ENCODE measurements at places on chromosomes 7 and 10. TPM values are rescaled to one million over a fixed set of nuclear protein-coding genes. Genes with fewer than 3 reads are reported as not detected.
A peak's percentile ranks its signal among the peaks of the same experiment; 100 is the strongest.

DNA sequence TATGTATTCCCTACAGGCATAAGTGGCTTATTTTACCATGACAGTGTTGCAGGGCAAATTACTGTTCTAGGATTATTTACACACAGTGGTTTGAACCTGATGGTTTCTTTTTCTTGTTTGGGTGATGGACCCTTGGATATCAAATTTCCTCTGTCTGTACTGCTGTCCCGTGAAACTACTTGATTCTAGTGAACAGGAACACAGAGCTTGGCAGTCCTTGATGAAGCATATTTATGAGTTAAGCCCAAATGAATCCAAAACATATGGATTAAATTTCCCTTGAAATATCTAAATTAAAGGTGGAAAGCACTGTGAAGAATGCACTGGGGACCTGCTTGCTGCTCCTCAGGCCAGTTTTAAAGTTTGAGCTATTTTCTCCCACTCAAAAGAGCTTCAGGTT, 635.3 kb downstream of the INHBA start:
- no peak for DNase-seq

GRCh38 chr10:63375458-63375857, 90.3 kb downstream of the JMJD1C start:
- no peak for DNase-seq

- no peak for DNase-seq
These were observed 743.8 kb upstream of the LRRN3 start for GRCh38 chr7:110347081-110347480.

DNA sequence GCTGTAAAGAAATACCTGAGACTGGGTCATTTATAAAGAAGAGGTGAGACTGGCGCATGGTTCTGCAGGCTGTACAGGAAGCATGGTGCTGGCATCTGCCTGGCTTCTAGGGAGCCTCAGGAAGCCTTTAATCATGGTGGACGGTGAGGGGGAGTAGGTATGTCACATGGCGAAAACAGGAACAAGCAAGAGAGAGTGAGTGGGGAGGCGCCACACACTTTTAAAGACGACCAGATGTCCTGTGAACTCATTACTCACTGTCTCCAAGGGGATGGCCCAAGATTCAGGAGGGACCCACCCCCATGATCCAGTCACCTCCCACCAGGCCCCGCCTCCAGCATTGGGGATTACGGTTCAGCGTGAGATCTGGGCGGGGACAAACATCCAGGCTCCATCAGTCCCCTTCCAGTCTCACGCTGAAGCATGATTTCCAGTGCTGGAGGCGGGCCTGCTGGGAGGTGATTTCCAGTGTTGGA, 3.2 kb downstream of the ZNF316 start:
- no peak for DNase-seq

KNDC1 gene
- 0.14 TPM for total RNA-seq

- no peak for DNase-seq
These were observed 256.9 kb downstream of the STK31 start for GRCh38 chr7:23966941-23967340.

DNA sequence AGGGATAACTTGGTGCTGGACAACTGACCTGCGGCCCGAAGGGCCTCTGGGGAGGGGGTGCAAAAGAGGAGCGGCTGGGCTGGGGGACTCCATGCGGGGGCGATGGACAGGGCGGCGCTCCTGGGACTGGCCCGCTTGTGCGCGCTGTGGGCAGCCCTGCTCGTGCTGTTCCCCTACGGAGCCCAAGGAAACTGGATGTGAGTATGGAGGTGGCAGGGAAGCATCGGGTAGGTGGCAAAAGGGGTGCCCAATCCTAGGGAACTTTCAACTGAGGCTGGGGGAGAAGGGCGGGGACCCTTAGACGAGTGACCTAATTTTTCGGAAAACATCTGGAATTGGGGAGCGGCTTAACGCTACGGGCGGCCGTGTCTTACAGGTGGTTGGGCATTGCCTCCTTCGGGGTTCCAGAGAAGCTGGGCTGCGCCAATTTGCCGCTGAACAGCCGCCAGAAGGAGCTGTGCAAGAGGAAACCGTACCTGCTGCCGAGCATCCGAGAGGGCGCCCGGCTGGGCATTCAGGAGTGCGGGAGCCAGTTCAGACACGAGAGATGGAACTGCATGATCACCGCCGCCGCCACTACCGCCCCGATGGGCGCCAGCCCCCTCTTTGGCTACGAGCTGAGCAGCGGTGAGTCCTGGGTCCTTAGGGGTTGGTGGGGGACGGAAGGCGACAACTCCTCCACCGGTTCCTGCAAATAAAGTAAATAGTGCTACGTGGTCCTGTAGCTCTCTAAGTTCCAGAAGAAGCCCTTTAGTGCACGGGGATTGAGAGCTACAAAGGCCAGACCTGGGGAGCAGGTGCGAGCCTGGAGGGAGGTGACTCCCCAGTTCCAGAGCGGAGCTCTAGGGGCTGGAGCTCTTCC, 622 bp downstream of the WNT16 start:
- DNase-seq, result peak; percentile 59

GRCh38 chr7:146554556-146554955, 438.0 kb downstream of the CNTNAP2 start:
- DNase-seq, result no peak

ASAH2 gene
- 4.4 TPM for total RNA-seq

All from mucosa of descending colon (tissue), 3 donors.